Nucleus accumbens (tissue), 56 donors: ENCODE measurements at places on chromosomes 1 and 21.
A peak's percentile ranks its signal among the peaks of the same experiment; 100 is the strongest.

DNA sequence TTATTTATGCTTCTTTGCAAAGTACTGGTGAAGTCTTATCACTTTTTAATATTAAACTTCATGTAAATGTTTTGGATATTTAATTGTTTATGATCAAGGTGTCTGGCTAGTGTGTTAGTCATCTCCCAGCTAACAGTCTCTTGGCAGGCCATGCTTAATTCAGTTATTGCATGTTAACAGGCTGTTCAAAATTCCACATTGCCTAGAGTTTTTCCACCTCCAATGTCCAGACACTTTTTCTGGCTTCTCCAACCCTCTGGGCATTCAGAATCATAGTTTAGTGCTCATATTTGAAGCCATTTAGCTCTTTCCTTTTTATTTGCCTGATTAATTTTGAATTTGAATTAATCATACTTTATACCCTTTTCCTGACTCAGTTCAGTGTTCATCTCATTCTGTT, 69.2 kb downstream of the OLFML2B start:
- no peak for DNase-seq

DNA sequence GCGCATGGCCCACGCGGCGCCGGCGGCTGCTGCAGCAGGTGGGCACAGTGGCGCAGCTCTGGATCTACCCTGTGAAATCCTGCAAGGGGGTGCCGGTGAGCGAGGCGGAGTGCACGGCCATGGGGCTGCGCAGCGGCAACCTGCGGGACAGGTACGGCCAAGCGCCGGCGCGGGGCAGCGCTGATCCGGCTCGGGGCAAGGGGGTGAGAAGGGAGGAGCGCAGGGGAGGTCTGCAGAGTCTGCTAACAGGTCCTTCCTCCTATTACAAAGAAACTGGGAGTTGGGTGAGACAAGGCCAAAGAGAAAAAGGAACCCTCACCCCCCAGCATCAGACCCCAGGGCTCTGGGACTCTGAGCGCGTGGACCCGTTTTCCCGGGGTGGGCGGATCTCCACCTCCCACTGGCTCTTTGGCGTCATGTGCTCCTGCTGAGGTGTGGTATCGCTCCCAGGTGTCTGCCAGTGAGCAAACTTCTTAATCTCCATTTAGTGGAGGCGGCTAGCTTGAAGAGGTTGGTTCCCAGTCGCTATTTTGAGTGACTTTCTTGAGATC, 431 bp downstream of the MTARC1 start:
- DNase-seq: no peak

DNA sequence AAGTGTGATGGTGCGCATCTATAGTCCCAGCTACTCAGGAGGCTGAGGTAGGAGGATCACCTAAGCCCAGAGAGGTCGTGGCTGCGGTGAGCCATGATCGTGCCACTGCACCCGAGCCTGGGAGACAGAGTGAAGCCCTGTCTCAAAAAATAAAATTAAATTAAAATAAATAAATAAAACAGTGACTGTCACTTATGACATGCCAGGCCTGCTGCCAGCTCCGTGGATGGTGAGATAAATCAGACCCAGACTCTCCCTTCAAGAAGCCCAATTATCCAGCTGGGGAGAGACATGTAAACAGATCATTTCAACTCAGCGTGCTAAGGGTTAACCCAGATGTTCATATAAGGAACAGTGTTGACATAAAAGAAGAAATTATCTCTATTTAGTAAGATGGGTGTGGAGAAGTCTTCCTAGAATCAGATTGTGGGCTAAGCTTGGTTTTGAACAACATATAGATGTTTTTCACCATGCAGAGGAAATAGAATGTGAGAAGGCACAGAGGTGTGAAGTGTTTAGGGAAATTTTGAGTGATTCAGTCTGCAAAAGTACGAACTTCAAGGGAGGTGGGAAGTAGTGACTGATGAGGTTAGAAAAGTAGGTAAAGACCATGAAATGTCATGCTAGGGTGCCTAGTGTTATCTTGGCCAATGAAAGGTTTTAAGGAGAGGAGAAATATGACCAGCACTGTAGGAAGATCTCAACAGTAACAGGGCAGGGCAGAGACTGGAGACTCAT, 18.3 kb downstream of the YARS1 start:
- no peak for DNase-seq

DNA sequence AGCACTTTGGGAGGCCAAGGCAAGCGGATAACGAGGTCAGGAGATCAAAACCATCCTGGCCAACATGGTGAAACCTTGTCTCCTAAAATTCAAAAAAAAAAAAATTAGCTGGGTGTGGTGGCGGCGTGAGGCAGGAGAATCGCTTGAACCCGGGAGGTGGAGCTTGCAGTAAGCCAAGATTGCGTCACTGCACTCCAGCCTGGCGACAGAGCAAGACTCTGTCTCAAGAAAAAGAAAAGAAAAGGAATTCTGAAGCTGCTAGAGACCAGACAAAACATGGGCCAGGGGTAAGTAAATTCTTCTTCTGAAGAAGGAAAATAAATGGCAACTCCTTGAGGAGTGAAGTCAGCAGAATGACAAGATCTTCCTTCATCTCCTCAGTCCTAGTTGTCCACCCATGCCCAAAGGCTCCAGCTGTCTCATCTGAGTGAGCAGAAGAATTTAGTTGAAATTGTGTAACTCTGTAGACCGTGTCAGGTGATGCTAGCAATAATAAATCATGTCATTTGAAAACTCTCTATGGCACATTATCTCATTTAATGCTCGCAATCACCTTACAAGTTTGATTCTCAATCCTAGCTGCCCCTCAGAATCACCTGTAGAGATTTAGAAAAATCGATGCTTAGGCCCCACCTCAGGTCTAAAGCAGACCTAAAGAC, 14.3 kb downstream of the PDZK1 start:
- DNase-seq: no peak

- peak; percentile 45 for DNase-seq
Observed at GRCh38 chr1:16017461-16018303, at the start of gene HSPB7. Gene HSPB7 (minus strand): TSS chr1:16018043. CDS start chr1:16017963, 80 bp downstream.
